ENCODE measurements at places on chromosomes 7 and 10.

- no peak for DNase-seq
Observed at GRCh38 chr7:107661081-107661864, 645 bp downstream of the SLC26A4 start.

- DNase-seq: no peak
Observed at GRCh38 chr7:27727058-27727457, 12.9 kb upstream of the TAX1BP1 start.

DNA sequence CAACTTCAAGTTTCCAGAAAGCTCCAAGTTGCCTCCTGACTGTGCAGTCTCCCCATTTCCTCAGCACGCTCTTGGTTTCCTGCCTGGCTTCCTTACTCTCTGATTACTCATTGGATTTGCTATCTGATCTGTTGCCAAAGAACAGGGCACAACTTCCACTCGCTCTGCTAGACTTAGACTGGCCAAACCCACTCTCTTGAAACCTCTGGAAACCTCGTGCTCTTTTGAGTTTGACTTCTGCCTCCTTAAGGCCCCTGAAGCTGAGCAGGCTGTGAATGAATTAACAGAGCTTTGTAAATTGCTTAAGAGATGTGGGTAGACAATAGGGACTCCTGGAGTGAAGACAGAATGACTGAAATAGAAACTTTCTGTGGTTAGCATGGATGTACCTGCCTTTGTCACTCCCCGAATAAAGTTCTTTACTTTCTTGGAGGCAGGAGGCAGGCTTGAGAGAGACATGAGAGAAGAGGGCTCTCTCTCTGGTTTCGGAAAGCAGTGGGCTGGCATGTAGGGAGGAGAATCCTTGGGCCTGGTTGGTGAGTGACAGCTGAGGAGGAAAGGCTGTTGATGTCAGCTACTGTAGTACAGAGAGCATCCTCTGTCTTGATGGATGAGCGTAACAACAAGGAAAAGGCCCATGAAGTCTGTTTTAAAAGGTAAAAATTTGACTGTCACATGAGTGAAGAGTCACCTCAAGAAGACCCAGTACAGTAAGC lies 70.8 kb downstream of the CHN2 start:
- no peak for DNase-seq

- DNase-seq: no peak
Observed at GRCh38 chr7:137846827-137847567, at the start of gene DGKI. Gene DGKI, minus strand, starts transcription at chr7:137846974.

DNA sequence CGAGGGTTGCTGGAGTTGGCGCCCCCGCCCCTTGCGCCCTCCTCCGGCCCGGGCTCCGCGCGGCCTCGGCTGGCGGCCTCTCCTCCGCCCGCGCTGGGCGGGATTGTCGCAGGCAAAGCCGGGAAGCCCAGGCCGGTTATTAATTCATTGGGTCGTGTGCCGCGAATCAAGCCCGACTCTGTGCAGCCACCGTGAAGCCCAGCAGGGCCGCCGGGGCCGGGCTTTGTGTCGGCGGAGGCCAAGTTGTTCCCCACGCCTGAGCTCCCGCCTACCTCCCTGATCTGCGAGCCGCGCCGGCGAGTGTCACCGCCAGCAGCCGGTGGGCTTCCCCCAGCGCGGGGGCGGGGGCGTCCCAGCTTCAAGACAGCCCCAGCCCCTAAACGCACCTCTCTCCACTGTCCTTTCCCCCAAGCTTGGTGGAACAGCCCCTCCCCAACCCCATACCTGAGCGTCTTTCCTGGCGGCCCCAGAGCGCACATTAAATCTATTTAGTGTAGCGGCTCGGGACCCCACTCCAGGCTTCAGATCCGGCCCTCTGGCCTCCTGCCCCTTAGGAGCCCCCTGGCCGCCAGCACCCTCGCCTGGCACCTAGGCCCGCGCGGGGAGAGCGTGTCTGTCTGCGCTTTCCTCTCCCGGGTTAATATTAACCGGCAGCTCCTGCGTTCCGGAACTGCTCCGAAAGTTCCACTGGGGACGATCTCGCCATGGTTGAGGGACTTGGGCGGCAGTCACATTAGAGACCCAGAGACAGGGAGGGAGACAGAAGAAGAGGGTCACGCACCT lies 3.5 kb downstream of the SHH start:
- no peak for DNase-seq

GRCh38 chr10:131090761-131091661 lies 220.5 kb downstream of the TCERG1L start:
- DNase-seq: no peak

DNA sequence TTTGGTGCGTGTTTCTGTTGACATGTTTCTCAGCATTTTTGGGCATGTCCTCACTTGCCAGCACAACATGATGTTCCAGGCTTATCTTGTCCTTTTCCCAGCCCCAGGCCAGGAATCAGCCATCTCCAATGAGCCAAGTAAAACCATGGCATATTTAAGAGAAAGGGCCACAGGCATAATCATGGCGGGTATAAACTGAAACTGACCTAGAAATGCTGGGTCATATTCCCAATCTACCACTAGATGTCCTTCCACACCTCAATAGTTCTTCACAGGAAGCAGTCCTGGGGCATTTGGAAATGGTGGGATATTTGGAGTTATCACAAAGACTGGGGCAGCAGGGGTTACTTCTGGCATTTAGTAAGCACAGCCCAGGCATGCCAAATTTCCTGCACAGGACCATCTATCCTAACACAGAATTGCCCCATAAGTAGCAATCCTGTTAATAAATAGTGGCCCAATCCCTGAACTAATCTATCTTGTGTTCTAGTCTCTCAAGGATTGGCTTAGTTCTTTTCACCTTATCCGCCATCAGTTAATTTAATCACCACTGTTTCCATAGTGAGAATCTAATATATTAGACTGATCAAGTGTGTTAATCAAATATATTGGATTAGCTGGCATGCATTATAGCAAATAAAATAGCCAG lies 101.6 kb downstream of the NPSR1 start:
- peak; percentile 35 for DNase-seq

GRCh38 chr10:79445977-79446757 lies 743 bp upstream of the ZCCHC24 start:
- DNase-seq: no peak

DNA sequence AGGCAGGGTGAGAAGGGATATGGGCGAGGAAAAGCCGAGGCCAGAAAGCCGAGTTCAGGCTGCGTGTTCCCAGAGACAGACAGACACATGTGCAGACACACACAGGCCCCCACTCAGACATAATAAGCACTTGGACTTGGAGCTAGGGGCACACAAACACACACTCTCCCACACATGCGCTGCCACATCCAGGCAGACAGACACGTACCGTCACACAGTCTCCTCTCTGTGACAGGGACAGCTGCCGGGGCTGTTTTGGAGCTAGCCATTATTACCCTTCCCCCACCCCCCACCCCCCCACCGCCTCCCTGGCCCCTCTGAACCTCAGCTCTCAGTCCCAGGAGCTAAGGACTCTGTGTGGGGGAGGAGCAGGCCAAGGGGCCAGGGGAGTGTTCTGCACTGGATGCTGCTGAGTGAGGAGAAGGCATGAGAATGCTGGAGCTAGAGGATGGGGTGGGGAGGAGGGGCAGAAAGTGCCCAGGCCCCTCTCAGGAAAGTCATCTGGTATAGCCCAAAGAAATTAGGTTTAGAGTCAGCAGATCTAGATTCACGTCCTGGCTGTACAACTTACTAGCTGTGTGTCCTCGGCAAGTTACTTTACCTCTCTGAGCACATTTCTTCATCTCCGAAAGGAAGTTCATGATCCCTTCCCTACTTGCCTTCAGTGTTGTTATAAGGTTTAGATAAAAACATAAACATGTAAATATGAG lies 6.3 kb downstream of the PITX3 start:
- no peak for DNase-seq

- DNase-seq: peak; percentile 43
Observed at GRCh38 chr7:26279405-26279804, 12.3 kb upstream of the SNX10 start.

GRCh38 chr7:47350425-47350824 lies 231.5 kb downstream of the TNS3 start:
- DNase-seq: no peak

GRCh38 chr10:69742928-69743602 lies 58.6 kb upstream of the COL13A1 start:
- peak; percentile 37 for DNase-seq

GRCh38 chr10:132960631-132961419 lies 18.5 kb upstream of the CFAP46 start:
- DNase-seq: no peak

GRCh38 chr10:104345941-104346340 lies 7.7 kb upstream of the ITPRIP start:
- DNase-seq: no peak

GRCh38 chr7:142319970-142320369 lies 62.1 kb upstream of the PRSS58 start:
- DNase-seq: peak; percentile 44

DNA sequence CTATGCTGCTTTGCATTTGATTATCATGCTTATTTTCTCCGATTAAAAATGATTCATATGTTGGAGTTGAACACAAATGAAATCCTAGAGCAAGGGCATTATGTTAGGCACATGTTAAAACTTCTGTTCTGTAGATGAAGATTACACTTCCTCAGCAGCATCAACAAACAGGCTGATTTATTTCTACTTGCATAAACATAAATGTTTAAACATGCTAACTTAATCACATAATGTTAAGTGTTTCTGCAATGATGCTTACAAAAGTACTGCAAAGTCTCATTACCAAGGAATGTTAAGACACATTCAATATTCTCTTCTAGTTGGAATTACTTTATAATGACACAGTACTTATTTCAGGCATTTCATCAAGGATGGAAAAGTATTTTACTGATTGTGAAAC lies 770.8 kb downstream of the ANKRD7 start:
- DNase-seq: no peak

DNA sequence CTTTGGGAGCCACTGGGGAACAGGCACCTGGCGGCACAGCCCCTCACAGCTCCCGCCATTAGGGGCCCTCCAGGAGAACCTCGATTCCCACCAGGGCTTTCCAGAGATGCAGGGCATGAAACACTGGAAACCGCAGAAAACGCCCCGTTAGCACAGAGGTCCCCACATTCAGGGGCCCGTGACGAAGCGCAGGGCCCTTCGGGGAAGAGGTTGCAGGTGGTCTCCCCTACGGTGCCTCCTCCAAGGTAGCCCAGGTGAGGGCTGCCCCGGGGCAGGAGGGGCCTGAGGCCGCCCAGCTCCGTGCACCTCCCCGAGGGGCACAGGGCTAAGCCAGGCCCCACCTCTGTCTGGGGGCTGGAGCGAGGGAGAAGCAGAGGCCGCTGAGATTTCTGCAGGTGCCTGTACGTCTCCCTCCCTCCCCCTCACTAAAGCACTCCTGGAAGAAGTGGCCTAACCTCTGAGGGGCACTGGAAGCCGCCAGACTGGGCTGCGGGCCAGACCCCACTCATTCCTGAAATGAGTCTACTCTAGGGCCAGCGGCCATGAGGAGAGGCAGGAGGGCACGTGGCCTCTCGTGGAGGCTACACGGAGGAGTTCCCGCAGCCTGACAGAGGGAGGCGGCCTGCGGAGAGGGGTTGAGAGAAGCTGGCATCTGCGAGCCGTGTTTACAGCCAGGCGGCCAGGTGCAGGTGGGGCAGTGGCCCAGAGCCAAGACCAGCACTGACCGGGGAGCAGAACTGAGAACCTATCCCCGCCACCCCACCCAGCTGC lies 6.9 kb downstream of the PDGFA start:
- peak; percentile 26 for DNase-seq

- DNase-seq: no peak
Observed at GRCh38 chr7:98562871-98563495, 54.1 kb upstream of the NPTX2 start.

- DNase-seq: peak; percentile 96
Observed at GRCh38 chr10:124539935-124540641, 78.5 kb downstream of the LHPP start.

- no peak for DNase-seq
Observed at GRCh38 chr7:142615508-142615907, 133.8 kb upstream of the PRSS1 start.

- DNase-seq: no peak
Observed at GRCh38 chr10:83023662-83024061, 1115.6 kb upstream of the GHITM start.

DNA sequence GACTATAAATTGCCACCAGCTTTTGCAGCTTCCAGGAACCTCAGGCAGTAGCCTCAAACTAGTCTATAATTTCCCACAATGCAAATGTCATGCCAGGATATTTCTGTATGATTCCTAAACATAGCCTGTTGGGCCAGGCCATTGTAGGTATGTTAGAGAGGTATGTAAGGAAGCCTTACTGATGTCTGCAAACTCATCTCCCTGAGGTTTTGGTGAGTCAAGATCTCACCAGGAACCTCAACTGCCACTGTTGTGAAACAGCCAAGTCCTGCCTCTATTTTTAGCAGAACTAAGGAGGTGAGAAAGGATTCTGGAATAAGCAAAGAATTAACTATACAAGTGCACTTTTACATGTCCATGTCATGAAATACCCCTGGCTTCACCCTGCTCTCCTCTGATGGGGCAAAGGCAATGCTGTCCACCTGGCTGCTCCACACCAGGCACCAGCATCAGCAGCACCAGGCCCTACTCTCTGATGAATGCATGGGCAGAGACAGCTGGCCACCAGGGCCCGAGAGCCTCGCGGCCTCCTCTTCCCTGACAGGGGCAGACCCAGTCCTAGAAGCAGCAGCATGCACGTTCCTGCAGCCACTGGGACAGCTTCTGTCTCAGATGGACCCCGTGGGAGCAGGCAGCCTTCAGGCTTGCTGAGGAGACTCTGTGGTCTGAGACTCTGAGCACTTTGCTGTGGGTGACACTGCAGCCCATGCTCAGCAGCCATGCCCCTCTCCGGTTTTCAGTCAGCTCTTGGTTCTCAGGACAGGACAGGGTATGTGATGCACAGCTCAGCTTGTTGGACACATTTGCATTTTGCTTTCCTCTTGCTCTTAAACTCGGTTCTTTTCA lies 147.3 kb downstream of the ZMYND11 start:
- no peak for DNase-seq

GRCh38 chr10:113473011-113473410 lies 79.8 kb upstream of the HABP2 start:
- no peak for DNase-seq

- DNase-seq: no peak
Observed at GRCh38 chr7:151191544-151191943, 4.5 kb upstream of the ASB10 start.

Data from NAMALWA (cell line).